ENCODE measurements at places on chromosomes 4 and X.

- peak; percentile 13 for DNase-seq
Observed at GRCh38 chr4:106614441-106614840, 245.9 kb upstream of the GIMD1 start.

DNA sequence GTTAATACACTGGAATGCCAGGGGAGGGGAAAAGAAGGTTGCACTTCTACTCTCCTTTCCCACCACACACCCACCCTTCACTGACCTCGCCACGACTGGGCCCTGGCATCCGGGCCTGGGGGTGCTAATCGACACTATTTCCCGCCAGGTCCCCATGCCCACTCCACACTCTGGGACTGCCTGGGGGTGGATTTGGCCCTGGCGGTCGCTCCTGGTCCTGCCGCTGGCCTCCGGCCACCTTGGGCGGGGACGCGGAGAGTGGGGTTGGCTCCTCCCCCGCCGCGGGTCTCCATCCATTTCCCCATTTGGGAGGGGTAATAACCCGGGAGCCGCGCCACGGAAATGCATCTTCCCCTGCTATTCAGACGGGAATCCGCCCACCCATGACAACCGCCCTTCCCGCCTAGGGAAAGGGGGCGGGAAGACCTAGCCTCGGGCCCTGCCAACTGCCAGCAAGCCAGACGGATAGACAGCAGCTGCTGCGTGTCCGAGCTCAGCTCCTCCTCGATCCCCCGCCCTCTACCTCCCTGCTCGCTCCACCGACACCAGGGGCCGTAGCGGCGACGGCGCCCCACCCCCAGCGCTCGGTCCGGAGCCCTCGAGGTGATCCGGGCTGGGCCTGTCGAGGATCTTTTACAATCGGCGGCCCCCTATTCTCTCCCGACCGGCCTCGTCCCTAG is 78.1 kb downstream of the RLIM start:
- peak; percentile 41 for DNase-seq

- DNase-seq = no peak
Observed at GRCh38 chrX:57367649-57368048, 81.1 kb downstream of the FAAH2 start.

DNA sequence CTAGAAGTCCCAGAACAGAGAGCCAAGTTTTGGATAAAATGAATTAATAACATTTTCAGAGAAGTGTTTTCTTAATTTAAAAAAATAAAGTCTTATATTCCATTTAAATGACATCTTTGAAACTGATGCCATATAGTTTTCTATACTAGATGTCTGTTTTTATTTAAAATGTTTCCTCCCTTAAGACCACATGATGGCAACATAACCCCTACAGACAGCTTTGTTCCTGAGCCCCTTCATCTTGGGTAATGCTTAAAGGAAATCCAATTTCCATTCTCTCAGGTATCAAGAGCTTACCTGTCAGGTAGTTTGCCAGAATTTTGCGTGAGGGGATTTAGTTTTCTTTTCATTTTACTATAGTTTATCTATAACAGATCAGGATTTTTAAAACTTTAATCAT is 181.4 kb upstream of the UGT8 start:
- DNase-seq = no peak

GRCh38 chr4:55661398-55662056 is 25.4 kb upstream of the NMU start:
- DNase-seq = no peak

- no peak for DNase-seq
Observed at GRCh38 chr4:15833801-15834200, 55.7 kb downstream of the CD38 start.

GRCh38 chr4:73443224-73443623 is 7.2 kb downstream of the AFP start:
- DNase-seq = no peak

DNA sequence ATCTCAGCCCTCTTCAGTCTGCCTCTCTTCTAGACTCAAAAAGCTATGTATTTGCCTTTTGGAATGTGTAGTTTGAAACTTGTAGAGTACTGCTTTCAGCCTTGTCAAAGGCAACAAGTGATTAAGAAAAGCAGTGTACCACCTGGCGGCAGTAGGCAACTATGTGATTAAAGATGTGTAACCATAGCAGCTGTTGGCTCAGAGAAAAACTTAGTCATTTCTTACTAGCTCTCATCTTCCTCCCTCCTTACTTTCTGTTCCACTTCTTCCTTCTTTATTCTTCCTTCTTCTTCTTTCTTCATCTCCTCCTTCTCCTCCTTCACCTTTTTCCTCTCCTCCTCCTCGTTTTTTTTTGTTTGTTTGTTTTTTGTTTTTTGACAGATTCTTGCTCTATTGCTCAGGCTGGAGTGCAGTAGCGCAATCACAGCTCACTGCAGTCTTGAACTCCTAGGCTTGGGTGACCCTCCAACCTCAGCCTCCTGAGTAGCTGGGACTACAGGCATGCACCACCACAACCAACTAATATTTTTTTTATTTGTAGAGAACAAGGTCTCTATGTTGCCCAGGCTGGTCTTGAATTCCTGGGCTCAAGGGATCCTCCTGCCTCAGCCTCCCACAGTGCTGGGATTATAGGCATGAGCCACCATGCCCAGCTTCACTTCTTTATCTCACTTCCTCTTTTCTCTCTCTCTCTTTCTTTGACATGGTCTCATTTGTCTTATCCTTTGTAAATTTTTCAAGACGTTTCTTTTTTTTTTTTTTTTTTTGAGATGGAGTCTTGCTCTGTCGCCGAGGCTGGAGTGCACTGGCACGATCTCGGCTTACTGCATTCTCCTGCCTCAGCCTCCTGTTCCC is 32.6 kb downstream of the ABHD18 start:
- no peak for DNase-seq

DNA sequence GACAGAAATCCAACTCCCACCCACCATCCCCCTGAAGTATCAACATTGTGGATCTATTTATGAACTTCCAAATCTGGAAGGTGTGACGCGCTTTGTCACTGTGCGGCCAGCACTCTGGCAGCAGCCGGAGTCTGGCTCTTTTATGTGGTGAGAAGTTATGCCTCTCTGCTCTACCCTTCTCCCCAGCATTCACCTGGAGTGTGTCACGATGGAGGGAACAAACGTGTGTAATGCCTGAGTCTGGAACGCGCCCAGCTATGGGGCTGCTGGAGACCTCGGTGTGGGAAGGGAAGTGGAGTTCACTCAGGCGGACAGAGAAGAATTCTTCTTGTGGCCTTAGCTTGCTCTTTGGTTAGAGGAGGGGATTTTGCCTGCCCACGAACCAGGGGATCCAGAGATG is 222.1 kb upstream of the RPL34 start:
- no peak for DNase-seq

Data from smooth muscle cell of the brain vasculature (primary cell).